ENCODE measurements at places on chromosomes 3 and 15.

GRCh38 chr3:123330441-123330991 lies 118.4 kb downstream of the ADCY5 start:
- DNase-seq: no peak

DNA sequence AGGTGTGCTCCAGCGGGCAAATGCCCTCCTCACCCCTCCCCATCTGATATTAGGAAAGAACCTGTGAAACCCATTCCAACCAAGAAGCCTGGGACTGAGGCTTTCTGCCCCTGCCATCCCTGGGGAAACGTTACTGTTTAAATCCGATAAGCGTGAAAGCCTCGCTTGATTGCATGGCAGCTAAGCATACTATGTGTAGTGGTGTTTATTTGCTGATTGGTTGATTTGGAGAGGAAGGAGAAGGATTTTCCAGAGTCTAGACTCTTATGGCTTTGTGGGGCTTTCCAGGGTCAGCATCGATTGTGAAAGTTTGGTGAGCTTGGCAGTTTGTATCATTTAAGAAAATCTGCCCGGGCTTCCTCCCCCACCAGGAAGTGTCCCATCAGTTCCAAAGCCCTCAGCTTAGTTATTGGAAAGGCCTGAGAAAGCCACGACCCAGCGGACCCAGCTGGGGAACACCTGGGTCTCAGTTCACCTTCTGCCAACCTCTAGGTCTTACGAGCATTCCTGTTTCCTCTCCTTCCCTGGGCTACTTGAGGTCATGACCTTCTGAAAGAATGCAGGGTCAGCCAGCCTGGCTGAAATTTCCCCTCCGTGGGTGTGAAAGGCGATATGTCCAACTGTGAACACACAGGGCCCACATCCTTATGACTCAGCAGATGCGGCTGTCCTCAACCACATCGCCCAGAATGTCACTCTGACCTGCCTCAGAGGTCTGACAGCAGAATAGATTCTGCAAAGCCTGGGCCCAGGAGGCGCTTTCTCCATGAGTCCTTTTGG lies 62.8 kb upstream of the HERC1 start:
- no peak for DNase-seq

- no peak for DNase-seq
These were observed 10.8 kb downstream of the GHRL start for GRCh38 chr3:10281951-10282350.

GRCh38 chr15:64507845-64508244 lies 47.5 kb downstream of the ZNF609 start:
- no peak for DNase-seq

- DNase-seq: no peak
These were observed 33.0 kb downstream of the KBTBD8 start for GRCh38 chr3:67030785-67031740.

DNA sequence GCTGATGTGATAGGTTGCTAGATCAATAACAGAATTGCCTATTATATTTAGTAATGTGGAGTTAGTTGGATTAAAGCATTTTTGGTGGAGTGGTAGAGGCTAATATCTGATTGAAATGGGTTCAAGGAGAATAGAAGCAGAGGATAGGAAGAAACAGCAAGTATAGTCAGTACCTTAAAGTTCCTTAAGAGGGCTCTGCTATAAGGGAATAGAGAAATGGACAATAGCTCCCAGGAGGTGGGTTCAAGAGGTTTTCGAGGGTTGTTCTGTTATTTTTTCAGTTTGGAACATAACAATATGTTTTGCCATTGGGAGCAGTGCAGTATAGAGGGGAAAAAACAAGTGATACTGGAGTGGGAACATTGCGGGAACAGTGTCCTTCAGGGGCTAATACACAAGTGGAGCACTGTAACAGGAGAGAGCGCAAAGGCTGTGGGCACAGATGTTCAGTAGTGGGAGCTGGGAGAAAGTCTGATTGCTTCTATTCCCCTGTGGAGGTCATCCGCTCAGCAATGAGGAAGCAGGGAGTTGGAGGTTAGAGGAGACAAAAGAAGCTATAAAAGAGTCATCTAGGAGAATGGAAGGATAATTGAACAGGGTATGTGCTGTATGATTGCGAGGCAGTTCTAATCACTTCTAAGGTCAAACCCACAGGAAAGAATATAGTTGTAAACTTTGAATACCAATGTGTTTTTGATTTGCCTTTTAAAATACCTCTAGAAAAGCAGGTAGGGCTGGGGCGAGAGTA lies 3.3 kb downstream of the MRPS11 start:
- no peak for DNase-seq

DNA sequence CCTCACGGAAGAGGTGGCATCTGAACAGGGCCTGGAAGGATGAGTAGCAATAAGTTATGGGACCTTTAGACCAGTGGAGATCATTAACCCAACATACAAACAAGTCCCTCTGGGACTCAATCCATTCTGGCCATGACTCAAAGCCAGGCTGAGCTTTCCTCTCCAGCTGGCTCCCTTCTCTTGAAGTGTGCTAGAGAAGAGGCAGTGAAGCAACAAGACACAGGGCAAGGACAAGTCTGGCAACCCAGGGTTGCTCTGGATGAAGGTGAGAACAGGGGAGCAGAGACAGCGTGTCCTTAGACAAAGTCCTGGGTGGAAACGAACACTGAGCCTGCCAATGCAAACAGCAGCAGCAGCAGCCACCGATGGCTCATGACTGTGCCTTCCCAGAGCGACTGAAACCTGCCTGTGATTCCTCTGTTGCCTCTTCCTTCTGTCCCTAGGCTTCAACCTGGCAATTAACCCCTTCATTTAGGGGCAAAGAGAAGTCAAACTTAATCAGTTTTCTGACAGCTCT lies 86.8 kb downstream of the BDH1 start:
- no peak for DNase-seq

DNA sequence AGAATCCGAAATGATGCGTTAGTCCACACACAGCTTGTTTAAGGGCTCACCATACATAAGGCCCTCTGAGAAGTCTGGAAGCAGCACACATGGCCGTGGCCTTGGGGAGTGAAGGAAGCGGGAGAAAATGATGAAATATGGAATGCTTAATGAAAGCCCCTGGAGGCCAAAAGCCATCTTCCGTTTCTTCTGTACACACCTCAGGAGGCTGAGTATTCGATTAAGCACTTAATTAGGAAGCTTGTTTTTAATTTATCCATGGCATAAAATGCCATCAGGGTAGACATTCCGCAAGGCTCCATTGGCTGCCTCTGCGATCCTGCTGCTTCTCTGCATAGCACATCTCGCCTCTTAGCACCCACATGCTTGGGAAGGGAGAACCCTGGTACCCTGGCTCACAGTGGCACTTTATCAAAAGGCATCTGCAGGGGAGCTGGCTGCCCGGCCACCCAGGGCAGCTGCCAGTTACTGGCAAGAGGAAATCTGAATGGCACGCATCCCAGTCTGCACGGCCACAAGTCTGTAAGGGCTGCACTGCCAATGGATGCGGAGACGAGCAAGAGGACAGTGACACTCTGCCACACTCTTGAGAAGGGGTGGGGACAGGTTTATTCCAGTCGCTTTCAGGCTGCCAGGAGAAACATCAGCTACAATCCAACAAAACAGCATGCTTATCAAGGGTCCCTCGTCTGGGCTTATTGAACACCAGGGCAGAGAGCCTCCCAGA lies 356.2 kb downstream of the OCA2 start:
- no peak for DNase-seq
